Left ventricle myocardium superior (tissue), 1 donor: ENCODE measurements at places on chromosomes 3 and 15. TPM values are rescaled to one million over a fixed set of nuclear protein-coding genes. Genes with fewer than 3 reads are reported as not detected.

EPHB1 gene
- total RNA-seq, result 1.8 TPM

- peak; percentile 64 for DNase-seq
Observed at GRCh38 chr3:70120357-70120966, 120.9 kb downstream of the SAMMSON start.

- DNase-seq, result no peak
Observed at GRCh38 chr3:142028243-142028777, 121.0 kb downstream of the TFDP2 start.

PRTG gene
- total RNA-seq, result 0.77 TPM

DNA sequence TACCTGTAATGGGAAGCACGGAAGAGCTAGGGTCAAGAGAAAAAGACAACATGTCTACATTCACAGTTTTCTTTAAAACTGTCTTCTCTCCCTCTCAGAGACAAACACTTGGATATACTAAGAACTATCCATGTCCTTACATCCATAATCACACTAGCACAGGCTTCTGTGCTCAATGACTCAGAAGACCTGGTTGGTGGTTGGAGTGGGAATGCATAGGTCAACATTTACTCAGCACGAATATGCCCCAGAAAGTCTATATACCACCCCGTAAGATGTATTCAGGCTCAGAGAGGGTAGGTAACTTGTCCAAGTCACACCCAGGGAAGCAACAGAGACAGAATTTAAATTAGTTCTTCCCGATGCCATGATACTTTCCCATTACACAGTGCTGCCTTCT lies 891.1 kb downstream of the TUSC7 start:
- no peak for DNase-seq

DZIP1L gene
- total RNA-seq, result 5.7 TPM

DNA sequence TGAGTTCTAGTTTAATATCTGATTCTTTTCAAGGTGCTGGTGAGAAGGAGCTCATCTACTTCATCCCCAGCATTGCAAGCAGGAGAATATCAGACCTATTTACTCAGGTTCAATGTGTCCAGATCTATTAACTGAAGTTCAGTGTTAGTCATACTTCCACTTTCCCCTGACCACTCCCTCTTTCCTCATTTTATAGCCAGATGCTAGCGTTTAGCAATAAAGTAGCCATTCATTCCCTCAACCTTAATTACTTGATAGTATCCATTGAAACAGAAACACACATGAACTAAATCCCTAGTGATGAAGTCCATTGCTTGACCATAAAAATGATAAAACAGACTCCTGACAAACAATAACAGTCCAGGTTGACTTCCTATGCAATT lies 60.0 kb downstream of the RPL22L1 start:
- no peak for DNase-seq

GRCh38 chr15:39454189-39454986 lies 126.5 kb upstream of the THBS1 start:
- DNase-seq, result no peak

DNA sequence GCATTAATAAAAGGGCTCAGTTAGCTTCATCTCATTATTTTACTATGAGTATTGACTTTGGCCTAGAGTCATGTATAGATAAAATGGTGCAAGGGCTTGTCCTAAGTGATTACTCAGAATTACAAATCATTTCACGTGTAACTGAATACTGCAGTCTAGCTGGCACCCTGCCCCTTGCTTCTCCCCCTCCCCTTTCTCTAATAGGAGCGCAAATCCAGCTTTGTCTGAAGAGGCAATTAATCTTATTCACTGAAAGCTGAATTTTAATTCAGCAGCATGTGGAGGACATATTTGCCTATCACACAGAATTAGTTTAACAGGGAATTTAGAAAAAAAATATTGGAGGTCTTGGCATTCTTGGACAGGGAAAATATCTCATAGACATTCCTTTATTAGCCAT lies 412.1 kb upstream of the DPH6 start:
- DNase-seq, result no peak

- no peak for DNase-seq
Observed at GRCh38 chr15:41573396-41573795, 14.4 kb downstream of the TYRO3 start.

- DNase-seq, result no peak
Observed at GRCh38 chr15:30882849-30883433, 20.8 kb upstream of the FAN1 start.

DNA sequence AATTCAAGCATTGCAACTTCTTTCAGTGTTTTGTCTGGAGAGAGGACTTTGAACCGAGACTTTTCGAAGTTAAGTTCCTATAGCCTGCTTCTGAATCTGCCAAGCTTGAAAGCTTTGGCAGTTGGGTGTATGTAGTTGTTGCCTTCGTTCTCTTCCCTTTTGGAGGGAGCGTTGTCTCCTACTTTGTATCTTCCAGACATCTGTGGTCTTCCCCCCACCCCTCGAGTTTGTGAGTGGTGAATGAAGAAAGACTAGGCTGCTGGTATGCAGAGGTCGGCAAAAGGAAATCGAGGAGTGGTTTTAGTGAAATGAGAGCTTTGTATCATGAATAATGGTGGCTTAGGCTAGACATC lies 1.3 kb downstream of the CTNNB1 start:
- DNase-seq, result no peak

PSMA4 gene
- total RNA-seq, result 116 TPM

GRCh38 chr3:144273601-144274000 lies 302.0 kb downstream of the DIPK2A start:
- DNase-seq, result no peak
